Ecto neural progenitor cell (in vitro differentiated cells): ENCODE measurements at places on chromosomes 3 and 15.

DNA sequence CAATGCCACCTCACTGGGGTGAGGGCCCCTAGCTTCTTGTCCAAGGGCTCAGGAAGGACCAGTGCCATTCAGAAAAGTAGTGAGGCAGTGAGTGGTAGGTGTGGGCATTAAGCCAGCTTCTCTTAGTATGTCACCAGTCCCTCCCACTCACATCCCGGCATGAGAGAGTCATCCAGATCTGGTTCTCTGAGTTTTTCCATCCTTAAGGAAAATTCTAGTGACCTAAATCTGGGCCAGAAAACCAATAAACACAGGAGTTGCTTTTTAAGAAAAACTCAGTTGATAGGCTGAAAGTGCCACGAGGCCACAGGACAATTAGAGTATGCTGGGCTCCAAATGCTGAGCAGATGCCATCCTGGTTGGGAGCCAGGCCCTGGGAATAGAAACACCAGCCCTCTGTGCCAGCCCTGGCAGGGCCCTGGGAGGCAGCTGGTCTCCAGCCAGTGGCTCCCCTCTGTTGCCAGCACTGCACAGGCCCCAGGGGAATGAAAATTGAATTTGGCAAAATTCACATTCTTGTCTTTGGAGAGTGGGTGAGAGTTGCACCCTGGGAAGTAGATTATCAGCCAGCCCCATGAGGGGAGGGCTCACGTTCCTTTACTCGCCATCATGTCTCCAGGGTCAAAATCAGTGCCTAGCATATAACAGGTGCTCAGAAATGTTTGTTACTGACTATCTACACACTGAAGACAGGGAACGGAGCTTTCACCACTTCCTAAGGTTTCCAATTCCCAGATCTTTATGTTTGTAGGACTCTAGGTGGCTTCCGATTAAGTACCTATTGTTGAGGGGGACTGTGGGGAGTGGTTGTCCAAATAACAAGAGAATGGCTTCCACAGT lies 52.8 kb downstream of the FAM43A start:
- no peak for DNase-seq

DNA sequence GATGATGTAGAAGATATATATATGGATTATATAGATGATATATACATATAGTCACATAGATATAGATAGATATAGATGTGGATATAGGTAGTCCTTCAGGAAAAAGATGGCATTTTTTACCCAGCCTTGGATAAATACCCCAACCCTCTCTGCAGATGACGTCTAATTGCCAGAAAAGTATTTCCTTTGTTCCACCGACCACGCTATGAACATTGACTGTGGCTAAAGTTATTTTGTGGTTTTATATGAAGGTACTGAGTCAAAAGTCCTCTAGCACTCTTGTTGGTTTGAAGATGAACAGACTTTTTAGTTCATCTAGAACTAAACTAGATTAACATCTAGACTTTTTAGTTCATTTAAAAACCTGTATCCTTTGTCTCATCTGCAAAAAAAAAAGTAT lies 207.7 kb downstream of the PLOD2 start:
- DNase-seq = no peak

- no peak for DNase-seq
Observed at GRCh38 chr3:8840556-8840955, 71.1 kb upstream of the OXTR start.

DNA sequence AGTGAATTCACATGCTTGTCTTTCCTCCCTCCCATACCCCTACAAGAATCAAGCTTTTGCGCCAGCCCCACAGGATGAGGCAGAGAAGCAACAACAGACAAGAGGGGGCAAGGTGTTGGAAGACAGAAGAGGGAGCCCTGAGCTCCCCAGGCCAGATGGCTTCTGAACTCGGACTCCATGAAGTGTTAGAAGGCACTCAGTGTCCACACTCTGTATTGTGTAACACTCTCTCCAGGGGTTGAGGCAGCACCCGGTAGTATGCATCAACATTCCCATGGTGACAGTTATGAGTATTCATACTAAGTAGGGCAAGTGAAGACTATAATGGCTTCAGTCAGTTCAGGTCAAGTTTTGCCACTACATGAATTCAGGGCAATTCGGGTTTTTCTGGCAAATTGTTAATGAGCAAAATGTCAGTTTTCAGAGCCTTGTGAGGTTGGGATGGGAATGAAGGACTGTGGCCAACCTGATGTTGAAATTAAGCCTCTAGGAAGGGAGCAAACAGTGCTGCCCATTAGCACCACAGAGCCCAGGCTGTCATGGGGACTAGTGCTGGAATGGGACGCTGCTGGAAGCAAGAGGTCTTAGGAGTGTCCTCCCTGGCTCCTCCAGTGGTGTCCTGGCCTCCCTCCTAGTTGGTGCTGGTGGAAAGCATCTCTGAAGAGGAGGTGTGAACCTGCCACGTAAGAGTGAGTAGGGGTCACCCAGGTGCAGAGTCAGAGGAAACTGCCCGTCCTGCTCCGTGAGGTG lies 79.4 kb downstream of the KLF15 start:
- DNase-seq = no peak

DNA sequence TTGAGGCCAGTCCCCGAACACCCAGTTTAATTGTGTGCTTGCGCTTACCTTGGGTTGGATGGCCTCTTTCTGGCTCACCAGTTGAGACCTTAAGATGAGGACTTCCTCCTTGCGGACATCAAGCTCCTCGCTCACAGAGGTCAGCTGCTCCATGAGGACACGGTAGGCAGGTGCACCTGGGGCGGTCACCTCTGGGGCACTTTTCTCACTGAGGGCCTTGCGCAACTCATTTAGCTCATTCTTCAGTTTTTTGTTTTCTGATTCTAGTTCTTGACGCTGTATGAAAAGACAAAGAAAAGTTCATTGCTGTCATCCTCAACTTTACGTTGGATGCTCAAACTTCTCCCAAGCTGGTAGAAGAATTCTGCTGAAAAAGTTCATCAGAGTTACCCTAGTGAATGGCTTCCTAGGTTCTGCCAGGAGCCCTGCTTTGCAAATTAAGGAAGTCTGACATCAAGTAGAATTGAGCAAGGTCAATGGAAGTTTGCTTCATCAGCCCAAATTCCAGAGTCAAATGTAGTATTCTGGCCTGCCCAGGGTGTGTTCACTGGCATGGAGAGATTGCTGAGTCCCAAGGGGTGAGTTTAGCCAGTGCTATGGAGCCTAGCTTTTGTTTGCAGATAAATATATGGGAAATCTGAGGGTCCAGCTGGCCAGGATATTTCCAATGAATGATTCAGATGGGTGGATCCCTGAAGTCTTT lies 55.8 kb upstream of the MYO5C start:
- DNase-seq = no peak

DNA sequence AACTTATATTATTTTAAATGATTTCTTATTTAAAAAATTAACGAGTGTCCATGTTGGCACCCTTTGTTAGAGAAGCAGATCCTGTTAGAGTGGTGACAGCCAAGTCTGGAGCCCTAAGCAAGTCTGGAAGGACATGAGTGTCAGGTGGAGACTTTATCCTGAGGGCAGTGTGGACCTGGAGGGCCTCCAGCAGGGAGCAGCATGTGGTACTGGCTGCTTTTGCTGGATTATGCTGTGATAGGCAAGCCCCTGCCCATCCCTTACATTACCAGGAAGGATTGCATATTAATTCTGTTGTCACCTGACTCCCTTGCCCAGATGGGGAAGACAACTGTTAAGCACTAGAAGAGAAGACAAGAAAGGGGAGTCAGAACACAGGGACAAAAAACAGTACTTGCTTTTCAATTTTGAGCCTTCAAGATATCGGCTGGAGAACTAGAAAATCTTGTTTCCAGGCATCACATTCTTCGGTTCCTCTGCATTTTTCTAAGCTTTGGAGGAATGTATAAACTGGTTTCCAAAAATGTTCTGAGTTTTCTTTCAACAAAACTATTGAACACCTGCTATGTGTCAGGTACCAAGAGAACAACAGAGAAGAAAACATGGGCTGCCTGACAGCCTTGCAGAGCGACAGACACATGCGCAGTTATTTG lies 22.7 kb downstream of the ZNF860 start:
- no peak for DNase-seq

DNA sequence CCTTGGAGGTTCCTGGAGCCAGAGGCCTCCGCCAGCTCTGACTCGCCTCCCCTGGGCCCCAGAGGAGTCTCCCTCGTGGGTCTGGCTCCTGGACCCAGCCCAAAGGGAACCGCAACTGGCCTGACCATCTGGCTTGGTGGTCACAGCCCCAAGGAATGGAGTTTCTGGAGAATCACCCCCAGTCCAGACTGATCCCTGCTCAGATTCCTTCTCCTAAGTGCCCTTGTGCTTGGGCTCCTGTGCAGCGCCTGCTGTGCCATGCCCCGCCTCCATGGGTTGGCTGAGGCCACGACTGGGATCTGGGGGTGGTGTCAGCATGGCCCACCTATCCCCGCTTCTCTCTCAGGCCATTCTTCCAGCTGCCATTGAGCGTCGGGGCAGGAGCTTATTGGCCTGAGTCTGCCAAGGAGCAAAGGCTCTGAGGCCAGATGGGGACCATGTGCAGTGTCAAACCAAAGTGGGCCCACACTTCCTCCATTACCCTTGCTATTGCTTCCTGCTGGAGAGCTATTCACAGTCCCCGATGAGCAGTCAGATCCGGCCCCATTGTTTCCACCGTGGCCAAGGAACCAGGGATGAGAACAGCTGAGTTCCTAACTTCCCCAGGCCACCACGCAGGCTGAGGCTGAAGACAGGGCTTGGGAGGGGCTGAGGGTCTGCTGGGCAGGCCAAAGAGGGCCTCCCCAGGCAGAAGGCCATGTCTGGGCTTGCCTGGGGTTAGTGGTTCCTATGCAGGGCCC lies 19.0 kb downstream of the CSPG4 start:
- no peak for DNase-seq

DNA sequence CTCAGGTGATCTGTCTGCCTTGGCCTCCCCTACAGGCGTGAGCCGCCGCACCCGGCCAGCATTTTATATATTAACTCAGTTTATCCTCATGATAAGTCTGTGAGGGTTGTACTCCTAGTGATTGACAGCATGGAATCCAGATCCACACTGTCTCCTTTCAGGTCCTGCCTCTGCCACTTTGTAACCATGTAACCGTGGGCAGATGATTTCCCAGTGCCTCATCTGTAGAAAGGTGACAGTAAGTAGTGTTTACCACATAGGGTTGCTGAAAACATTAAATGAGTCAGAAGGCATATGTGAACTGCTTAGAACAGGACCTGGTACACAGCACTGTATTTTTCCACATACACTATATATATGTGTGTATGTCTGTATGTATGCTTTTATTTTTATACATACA lies 2.4 kb downstream of the FYTTD1 start:
- DNase-seq = no peak

- DNase-seq = no peak
Observed at GRCh38 chr15:34953851-34954250, 15.7 kb downstream of the AQR start.

GRCh38 chr3:16302082-16302631 lies 37.1 kb downstream of the OXNAD1 start:
- DNase-seq = no peak

DNA sequence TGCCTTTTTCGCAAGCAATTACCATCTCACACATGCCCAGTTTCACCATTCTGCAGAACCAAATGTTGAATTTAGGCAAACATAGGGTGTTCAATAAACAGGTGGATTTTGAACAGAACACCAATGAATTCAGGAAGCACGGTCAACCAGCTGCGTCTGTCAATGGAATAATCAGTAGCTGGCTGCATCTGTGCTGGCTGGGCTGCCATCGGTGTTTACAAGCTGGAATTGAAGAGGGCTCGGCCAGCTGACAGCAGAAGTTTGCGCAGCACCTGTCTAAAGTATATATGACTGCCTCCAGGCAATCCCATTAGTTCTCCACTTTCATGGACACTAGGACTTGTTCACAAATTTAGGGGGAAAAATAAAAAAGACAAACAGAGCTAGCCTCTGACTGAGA lies 996.4 kb upstream of the CFAP20DC start:
- DNase-seq = no peak

GRCh38 chr15:41932511-41933289 lies 38.8 kb upstream of the SPTBN5 start:
- DNase-seq = no peak

DNA sequence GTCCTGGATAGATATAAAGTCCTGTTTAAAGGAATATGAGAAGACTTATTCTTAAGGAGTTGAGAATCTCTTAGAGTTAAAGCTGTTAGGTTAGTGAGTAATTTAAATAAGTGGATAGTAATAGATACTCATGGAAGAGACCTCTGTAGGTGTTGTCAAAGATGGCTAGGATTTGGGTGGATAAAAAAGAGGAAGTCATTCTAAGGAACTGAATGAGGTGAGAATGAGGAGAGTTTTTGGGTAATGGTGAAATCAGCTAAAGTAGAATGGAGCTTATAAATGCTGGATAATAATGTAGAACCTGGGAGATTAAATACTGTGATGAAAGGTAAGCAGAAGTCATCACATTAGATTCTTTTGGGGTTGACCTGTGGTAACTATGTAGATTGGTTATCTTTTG lies 8.1 kb downstream of the ARIH1 start:
- DNase-seq = no peak

DNA sequence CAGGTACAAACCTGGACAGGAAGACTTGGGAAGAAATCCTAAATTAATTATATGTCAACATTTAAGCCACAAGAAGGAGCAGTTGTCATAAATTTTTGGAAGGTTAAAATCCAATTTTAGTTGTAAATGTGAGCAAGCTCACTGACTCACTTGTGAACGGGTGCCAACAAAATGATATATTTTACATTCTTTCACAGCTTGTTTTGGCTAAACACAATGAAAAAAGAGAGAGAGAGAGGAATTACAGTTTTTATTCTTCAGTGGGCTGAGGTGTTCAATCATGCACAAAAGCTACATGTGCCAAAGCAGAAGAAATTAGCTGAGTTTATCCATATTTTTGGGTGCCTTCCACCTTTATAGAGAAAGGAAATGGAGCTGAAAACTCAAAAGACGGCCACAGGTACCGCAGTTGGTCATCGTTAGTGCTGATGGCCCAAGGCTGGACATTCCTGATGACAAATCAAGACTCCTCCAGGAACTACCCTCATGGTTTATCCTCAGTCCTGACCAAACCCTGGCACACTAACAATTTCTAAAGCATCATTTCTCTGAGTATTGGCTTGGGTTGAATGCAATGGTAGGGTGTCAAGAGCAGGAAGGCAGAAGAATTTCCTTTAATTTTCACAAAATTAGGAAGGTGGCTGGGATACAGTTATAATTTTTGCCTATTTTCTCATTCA lies 37.6 kb upstream of the WNT5A start:
- DNase-seq = no peak

DNA sequence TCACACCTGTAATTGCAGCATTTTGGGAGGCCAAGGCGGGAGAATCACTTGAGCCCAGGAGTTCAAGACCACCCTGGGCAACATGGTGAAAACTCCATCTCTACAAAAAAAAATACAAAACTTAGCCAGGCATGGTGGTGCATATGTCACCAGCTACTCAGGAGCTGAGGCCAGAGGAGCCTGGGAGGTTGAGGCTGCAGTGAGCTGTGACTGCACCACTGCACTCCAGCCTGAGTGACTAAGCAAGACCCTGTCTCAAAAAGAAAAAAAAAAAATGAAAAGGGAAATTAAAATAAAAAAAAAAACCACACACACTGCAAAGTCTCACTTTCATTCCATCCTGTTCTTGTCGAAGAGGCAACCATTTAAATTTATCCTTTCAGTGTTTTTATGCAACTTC lies 100.8 kb upstream of the PIAS1 start:
- no peak for DNase-seq

- no peak for DNase-seq
Observed at GRCh38 chr3:43014241-43014640, 35.1 kb downstream of the GASK1A start.
